ENCODE measurements at places on chromosomes 3 and 15.

GRCh38 chr15:62809115-62809967, 233.2 kb upstream of the TPM1 start:
- DNase-seq, result no peak

GRCh38 chr3:169232863-169233262, 430.6 kb downstream of the MECOM start:
- no peak for DNase-seq

- no peak for DNase-seq
These were observed 38.9 kb downstream of the TLE3 start for GRCh38 chr15:70058642-70059360.

- DNase-seq, result no peak
These were observed 153.7 kb downstream of the TPRG1 start for GRCh38 chr3:189325454-189325853.

- no peak for DNase-seq
These were observed 99.8 kb downstream of the MEGF11 start for GRCh38 chr15:66153549-66154415.

GRCh38 chr15:61879219-61879618, 181.0 kb downstream of the VPS13C start:
- no peak for DNase-seq

DNA sequence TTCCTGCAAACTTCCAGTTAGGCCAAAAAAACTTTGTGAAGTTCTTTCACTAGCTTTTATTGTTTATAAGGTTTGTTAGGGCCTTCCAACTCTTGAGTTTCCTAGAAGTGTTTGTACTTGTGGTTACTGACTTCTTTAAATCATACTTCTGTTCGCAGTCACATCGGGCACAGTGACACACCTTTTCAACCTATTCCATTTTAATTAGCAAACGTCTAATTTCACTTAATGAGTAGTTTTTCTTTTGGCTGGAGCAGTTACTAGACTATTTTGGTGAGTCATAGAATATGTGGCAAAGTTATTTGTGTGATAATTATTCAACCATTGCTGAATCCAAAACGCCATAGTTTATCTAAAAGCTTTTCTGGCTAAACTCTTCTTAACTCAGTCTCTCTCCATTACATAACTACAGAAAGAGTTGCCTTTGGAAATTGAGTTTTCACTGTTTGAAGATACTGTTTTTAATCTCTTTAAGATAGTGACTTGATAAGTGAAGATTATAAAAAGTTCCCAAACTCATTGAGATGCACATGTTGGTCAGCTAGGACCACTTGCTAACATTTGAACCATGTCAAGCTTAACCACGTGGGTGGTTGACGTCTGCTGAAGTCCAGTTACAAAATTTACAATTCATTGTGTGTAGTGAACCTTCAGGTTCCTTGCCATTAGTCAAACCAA, 21.5 kb downstream of the CNOT10 start:
- no peak for DNase-seq

DNA sequence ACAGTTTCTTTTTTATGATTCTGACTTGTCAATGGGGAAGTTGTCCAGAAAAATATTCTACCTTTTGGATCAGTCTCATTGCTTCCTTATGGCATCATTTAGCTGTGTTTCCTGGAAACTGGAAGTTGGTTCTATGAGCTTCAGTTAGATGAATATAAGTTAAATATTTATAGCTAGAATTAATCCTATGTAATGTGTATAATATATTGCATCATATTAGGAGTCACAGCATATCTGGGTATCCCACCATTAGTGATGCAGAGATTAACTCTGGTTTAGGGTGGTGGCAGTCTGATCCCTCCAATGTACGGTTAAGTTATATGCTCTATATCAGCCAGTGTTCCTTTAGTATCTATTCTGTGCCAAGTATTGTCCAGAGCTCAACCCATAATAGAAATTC, 19.3 kb downstream of the KLHL24 start:
- DNase-seq, result no peak

DNA sequence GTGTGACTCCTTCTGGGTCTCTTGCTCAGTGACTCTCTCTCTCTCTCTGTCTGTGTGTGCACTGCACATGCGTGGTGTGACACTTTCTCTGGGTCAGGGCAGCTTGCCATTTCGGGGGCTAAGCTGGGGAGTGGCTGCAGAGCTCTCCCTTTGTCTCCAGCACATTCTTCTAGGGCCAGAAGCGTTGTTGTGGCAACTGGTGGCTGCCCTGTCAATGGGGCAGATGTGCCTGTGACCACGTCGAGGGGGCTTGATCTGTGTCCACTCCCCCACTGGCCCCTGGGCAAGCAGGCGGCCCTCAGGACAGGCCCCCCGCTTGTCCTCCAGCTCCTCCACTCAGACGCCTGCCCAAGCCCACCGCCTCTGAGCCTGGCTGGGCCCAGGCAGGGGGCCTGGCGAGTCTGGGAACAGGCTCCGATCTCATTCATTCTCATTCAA, 67.8 kb downstream of the WNT7A start:
- no peak for DNase-seq

DNA sequence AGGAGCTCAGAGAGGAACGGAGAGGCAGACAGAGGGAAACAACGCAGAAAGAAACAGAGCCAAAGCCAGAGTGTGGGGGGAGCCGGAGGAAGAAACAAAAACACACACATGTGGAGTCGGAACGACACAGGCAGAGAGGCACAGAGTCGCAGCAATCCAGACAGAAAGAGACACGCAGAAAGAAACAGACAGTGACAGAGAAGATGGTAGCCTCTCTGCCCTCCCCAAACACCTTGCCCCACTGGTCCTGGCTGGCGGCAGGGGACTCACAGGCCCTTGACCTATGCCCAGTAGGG, 1.7 kb downstream of the NCKIPSD start:
- no peak for DNase-seq

- DNase-seq, result no peak
These were observed 60.5 kb downstream of the DLG1 start for GRCh38 chr3:197237897-197238296.

DNA sequence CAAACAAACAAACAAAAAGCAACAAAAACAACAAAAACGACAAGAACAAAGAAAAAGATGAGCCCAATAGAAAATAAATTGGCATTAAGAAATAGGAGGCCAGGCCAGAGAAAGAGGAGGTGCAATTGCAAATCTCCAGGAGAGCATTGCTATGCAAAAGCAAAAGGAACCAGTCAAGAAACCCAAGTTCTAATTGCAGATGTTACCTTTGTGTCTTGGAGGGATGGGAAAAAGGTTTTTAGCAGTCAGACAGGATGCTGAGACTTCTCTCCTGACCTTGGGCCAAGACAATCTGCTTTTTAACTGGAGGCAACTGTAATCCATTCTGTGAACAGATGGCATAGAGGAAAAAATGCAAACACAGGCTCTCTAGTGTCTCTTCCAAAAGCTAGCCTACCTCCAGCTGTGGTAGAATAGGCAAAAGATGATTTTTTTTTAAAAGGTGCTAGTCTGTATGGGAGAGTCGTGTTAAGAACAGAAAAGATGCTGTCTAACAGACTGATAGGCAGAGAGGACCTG, 56.4 kb downstream of the LSAMP start:
- DNase-seq, result no peak

- DNase-seq, result no peak
These were observed 11.0 kb upstream of the CAMKV start for GRCh38 chr3:49880581-49881315.

GRCh38 chr3:39108200-39108710, 775 bp downstream of the TTC21A start:
- no peak for DNase-seq

DNA sequence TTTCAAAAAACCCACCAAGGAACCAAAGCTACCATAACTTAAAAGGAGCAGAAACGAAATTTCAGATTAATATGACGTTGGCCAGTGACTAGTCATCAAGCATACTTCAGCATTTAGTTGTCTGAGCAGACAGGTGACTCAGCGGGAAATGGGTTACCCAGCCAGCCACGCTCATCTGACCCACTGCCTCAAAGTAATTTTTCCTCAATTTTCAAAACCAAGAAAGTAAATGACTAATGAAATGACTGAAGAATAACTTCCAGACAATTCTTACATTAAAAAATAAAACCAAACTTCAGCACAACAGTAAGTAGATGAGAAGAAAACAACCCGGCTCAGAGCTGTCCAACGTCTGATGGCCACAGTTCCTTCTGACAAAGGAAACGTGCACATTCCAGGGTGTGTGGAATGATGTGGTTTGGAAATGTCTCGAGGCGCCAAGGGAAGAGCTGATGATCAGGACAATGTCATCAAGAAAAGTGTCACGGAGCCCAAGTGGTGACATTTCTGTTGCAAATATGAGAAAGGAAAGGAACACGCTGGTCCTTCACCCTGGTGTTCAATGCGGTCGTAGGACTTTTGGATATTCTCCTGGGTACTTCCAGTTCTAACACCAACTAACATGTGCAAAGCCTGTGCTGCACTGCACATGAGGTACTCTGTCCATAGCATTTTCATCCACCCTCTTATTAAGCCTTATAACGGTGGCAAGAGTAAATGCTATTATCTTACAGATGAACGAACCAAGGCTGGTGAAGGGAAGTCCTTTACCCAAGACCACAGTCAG, 79.1 kb downstream of the FOXP1 start:
- no peak for DNase-seq

DNA sequence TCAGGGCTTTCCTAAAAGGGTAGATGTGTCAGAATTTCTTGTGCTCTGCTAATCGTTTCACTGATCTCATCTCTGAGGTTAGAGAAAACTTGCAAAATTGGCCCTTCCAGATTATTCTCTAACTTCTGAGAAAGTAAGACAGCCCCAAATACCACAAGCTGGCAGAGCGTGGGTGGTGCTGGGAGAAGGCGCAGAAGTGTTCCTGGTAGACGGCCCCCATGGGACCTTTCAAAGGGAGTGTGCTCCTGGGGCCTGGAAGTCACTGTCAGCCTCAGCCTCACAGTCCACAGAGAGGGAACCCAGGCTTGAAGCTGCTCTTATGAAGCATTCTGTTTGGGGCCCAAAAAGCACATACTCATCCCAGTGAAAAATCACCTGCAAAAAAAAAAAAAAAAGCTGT, 86.5 kb upstream of the PFN2 start:
- DNase-seq, result no peak

GRCh38 chr15:65370885-65371284, 6.9 kb downstream of the IGDCC3 start:
- DNase-seq, result no peak

DNA sequence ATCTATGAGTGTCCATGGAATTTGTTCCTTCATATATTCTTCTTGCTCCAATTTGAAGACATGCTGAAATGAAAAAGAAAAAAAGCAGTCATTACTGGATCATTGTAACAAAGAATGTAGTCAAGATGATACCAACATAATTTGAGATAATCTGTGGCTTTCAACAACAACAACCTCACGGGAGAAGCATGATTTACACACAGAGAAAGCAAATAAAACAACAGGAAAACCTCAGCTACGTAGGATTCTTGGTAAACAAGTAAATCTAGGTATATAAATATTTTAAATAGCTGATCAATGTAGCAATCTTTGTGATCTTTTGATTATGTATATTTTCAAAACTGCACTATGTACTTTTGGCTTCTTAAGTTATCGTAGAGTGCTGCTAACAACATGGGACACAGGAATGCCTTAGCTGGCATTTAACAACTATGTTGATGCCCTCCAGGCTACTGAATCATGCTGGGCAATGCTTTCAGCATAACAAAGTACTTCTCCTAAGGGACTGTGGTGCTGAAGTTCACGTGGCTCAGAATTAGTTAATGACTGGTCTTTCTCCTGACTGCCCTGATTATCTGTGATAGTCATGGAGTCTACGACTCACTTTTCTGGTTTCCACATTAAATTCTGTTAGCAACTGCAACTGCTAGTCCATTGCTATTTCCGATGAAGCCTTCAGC, 96.5 kb upstream of the MYO5C start:
- DNase-seq, result no peak

DNA sequence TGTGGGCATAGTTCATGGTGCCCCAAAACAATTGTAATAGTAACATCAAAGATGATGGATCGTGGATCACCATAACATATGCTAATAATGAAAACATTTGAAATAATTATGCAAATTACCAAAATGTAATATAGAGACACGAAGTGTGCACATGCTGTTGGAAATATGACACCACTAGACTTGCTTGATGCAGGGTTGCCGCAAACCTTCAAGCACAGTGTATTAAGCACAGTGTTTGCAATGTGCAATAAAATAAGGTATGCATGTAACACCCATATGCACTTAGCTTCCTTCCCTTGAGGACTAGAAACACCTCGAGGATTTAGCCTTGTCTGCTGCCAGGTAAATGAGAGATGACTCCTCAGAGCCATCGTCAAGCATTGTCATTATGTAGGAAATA, 10.9 kb upstream of the GJD2 start:
- DNase-seq, result no peak

GRCh38 chr15:78938658-78939488, 6.0 kb downstream of the CTSH start:
- DNase-seq, result no peak

GRCh38 chr15:66883284-66883911, 181.4 kb downstream of the SMAD6 start:
- DNase-seq, result no peak
